Posterior vena cava (tissue), 2 donors: ENCODE measurements at places on chromosomes 1 and 21. TPM values are rescaled to one million over a fixed set of nuclear protein-coding genes. Genes with fewer than 3 reads are reported as not detected.

Gene A3GALT2
- total RNA-seq = not detected

Gene CFHR5
- not detected for total RNA-seq

Gene CTTNBP2NL
- 36.3 TPM for total RNA-seq

Gene ST6GALNAC3
- total RNA-seq = 12.9 TPM
